ENCODE measurements at places on chromosomes 4 and X.

- no peak for DNase-seq
Measured at GRCh38 chr4:173218411-173219125, 50.0 kb downstream of the GALNT7 start.

DNA sequence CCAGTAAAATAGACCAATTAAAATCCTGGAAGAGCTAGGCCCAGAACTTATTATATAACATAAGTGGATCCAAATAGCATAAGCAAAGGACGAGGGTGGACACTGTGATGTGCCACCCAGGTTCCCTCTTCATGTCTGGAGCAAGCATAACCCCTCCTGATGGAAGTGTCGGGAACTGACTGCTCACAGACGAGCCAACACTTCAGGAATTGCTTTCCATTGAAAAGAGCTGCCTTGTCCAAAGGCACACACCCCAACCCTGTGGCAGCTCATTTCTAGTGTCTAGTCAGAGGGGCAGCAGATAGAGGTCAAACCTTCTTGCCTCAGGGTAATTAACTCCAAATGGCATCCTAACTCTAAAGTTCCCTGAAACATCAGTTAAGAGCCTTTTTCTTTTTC is 15.3 kb downstream of the DDIT4L start:
- DNase-seq = no peak

DNA sequence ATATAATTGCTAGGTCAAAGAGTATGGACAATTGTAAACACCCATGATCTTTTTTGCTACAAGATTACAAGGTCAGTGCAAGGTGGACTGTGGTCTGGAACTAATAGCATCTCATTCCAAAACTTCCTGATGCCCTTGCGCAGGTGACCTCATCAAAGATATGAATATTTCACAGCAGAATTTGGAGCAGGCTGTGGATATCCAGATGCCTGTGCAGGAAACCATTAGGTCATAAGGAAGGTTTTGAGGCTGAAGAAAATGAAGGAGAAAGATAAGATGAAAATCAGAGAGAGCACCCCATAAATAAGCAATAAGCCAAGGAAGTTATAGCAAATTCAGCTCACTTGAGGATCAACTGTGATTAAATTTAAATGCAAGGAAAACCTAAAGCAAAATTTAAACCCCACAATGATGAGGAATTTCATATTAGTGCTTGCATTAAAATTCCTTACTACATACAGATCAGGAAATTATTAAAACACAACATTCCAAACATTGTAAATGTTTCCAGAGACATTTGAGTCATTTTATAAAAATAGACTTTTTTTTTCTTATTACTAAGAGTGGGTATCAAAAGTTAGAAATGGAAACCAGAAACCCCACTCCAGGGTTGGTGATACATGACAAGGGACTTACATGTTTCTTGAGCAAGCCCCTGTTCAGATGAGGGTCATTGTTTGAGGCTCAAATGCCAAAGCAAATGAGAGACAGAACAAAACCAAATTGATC is 100.7 kb upstream of the FAM9C start:
- no peak for DNase-seq

GRCh38 chrX:21963731-21964405 is 23.4 kb downstream of the SMS start:
- no peak for DNase-seq

DNA sequence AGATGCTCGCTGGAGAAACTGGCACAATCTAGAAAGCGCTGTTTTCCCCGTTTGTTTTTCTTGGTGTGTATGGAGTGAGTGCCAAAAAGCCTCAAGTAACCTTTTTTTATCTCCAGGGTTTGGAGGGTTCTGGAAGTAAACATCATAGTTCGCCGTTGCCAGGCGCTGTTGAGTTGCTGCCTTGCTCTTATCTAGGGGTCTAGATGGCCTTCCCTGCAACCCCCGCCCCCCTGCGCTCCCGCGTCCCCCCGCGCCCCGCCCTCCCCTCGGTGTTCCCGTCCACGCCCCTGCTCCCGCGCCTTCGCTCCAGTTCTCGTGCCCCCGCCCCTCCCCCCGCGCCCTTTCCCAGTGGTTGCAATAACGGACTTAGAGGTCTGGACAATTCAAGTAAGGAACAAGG is 555 bp upstream of the GCNA start:
- DNase-seq = no peak

- DNase-seq = no peak
Measured at GRCh38 chr4:6300359-6300758, 30.7 kb downstream of the WFS1 start.

DNA sequence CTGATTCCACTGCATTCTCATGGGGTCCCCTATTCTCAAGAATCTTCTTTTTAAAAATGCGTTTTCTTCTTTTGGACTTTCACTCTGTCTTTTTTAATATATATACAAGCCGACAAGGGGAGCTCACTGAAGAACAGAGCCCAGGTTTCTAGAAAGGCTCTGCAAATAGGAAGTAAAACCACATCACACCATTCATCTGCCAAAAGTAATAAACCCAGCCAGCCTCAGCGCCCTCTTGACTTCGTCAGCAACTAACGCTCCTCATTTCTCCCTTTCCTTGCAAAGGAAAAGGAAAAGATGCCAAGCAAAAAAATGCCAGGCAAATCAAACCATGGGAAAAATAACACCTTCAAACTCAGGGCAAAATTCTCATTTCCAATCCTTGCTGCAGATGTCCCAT is 136.4 kb downstream of the HHIP start:
- no peak for DNase-seq

- DNase-seq = no peak
Measured at GRCh38 chrX:123223409-123223808, 39.3 kb downstream of the GRIA3 start.

DNA sequence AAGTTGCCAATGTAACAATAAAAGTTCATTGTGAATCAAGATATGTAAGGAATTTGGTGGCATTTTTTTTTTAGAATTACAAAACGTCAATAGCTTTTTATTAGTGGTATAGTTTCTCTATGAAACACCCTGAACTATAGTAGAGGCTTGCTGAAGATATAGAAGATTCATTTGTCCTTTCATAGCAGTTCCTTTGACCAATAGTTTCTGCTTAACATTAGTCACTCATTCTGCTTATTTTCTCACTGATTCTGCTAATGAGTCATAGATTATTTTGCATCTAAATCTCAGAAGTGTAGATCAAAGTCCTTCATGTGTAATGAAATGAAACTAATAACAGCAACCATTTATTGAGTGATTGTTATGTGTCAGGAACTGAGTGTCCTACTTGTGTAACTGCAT is 205.0 kb upstream of the TET2 start:
- no peak for DNase-seq

All from GF-D8 (cell line).